ENCODE measurements at places on chromosomes 7 and 10.
A peak's percentile ranks its signal among the peaks of the same experiment; 100 is the strongest.

DNA sequence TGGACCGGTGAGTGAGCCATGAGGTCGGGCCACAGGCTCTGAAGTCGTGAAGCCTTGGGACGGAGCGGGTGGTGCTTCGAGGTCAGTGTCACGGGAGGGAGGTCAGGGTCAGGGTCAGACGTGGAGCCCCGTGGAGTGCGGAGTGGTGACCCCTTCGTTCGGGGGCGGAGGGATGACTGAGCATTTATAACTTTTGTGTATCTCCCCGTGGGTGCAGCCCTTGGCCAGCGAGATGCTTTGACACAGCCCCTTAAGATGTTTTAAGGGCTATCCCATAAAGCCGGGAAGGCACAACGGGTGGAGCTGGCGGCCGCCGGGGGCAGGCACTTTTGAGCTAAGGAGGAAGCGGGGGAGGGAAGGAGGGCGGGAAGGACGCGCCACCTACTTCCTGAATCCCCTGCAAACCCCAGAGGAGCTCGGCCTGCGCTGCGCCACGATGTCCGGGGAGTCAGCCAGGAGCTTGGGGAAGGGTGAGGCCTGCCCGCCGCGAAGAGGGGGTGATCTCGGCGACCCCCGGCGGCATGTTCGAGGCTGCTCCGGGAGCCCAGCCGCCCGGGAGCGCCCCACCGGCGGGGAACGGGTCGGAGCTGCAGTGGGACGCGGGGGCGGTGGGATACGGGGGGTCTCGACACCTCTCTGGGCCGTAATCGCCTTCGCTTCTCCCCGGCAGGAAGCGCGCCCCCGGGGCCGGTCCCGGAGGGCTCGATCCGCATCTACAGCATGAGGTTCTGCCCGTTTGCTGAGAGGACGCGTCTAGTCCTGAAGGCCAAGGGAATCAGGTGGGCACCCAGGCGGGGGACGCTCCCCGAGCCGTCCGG lies at the start of gene GSTO1:
Gene GSTO1 (plus strand): TSS at position 400 of the 818 bp plus-strand sequence. CDS start 37 bp downstream, at position 437.
- DNase-seq = no peak

GRCh38 chr7:1900847-1901246 lies 230.8 kb downstream of the ELFN1 start:
- no peak for DNase-seq

GRCh38 chr7:103843689-103844480 lies 145.6 kb downstream of the RELN start:
- no peak for DNase-seq

- peak; percentile 10 for DNase-seq
Measured at GRCh38 chr7:133789974-133790373, 337.2 kb upstream of the LRGUK start.

GRCh38 chr10:89327803-89328441 lies at the start of gene IFIT3:
IFIT3 (plus strand) TSS chr10:89327997; CDS start chr10:89328074, 77 bp downstream.
- DNase-seq = no peak

- no peak for DNase-seq
Measured at GRCh38 chr10:115654961-115655360, 561.8 kb downstream of the ATRNL1 start.

DNA sequence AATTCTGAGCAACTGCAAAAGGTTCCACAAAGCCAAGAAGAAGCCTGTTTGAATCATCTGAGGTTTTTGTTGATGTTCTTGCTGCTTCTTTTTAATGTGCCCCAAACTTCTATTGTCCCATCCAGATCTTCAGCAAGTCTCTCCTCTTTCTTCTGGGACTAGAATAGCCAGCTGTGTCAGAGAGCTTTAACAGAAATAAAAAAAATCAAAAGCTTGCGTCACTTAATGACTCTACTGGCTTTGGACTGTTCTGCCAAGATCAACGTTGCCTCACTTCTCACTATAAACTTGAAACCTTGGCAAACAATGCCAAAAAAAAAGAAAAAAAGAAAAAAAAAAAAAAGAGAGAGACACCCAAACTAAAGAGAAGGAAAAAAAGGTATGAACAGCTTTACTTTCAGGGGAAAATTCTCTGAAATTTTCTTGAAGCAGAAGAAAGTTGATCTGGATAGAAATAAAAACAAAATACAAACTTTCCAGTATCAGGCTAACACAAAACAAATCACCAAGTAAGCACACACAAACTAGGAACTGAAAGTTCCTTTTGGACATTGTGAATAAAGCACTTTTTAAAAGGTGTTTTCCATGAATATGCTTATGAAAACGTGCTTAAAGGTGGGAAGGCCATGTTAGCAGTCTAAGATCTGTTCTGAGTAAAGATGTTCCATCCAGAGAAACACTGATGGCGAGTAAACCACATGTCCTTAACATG lies 14.8 kb downstream of the USP54 start:
- DNase-seq = peak; percentile 96

DNA sequence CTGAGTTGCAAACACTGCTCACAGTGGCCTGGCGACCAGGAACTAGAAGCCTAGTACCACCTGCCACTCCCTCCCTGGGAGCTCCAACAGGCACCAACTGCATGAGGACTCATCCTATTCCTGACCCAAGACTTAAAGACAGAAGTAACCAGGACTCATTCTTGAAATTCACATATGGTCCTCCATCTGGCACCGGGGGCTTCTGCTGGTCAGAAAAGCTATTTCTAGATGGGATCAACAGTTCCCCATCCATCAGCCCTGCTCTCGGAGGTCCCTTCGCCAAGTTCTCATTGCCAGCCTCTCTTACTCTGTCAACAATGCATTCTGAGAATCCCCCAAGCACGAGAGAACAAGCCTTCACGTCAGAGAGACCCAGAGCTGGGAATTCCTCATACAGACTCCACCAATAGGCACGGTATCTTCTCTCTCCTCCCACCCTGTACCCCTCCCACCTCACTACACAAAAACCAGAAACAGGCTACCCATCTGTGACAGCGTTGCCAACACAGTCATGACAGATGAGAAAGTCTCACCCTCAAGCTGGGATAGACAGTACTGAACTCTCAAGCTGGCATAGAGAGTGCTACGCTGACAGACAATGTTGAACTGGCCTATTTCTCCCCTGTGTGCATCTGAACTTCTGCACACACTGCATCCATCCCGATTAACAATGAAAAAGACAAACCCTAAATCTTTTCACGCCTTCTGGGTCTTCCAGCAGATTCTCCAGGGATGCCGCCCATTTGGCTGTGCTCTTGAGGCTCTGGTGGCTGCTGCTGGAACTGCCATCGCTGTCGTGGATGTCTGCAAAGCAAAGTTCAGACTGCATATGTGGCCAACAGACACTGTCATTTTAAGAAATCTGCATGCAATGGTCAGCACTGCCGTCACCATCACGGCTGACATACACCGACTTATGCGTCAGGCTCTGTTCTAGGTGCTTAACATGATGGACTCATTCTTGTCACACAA lies 15.6 kb downstream of the RGS10 start:
- DNase-seq = no peak

DNA sequence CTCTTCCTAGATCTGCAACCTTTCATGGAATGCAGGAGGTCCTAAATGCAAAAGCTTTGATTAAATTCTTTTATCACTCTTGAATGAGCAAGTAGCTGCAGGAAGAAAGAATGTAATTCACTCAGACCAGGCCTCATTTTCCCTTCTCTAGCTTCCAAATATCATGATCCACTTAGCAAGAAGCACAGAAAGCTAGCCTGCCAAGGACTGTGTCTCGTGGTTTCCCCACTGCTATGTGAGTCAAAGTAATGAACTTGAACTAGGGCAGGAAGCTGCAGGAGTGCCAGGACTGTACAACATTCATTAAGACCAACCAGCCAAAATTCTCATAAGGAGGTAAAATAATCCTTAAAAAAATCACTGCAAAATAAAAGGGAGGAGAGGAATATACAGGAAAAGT lies 379.2 kb downstream of the CALN1 start:
- no peak for DNase-seq

DNA sequence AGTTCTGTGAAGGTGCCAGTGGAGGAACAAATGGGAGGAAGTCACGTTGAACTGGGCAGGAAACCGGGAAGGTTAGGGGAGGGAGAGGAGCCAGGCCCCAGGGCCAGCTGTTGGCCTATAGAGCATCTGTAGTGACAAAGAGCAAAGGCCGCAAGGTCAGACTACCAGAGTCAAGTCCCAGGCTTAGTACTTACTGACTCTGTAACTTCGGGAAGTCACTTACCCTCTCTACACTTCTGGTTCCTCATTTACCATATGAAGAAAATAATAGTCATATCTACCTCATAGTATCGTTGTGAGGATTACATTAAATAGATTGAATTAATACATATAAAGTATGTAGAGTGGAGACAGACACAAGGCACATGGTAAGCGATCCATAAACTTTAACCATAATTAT lies 101.8 kb upstream of the FZD1 start:
- no peak for DNase-seq

DNA sequence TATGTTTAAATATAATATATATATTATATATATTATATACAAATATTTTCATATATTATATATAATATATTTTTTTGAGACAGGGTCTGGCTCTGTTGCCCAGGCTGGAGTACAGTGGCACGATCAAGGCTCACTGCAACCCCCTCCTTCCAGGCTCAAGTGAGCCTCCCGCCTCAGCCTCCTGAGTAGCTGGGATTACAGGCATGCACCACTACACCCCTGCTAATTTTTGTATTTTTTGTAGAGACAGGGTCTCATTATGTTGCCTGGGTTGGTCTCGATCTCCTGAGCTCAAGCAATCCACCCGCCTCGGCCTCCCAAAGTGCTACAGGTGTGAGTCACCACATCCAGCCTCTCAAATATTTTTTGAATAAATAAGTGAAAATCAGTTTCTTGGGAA lies 215.5 kb downstream of the GATA3 start:
- no peak for DNase-seq

DNA sequence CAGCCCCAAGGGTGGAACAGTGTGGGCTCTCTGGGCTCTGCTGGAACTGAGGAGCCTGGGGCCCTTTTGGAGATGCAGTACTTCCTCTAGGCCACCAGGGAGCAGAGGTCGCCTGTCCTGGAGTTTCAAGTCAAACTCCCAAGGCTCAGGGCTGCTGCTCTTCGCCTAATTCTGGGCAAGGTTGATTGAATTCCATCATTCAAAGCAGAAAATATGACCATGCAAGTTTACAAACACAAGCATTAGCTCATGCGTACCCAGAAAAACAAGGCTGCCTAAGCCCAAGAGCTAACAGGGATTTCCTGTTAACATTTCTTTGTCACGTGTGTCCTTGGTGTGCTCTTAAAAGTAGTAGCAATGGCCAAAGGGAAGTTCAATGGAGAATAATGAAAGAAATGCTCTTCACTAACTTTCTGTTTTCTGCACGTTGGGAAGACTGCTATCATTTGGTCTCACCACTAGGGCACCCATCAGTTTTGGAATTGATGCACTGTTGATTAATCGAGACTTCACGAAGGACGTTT lies 20.1 kb downstream of the LDB3 start:
- DNase-seq = no peak

DNA sequence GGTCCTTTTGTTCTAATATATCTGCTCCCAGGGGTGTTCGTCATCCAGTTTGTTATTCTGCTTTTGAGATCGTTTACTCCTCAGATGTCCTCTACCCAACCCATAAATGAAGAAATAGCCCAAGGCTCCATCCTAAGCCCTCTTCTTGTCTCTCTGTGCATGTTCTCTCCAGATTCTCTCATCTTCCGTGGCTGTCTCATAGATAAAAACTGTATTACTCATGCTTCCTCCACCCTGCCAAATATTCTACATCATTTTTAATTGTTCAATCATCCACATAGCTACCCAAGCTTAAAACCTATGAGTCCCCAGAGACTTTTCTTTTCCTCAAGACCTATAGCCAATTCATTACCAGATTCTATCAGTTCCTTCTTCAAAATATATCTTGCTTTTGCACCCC lies 44.9 kb downstream of the CAV1 start:
- no peak for DNase-seq

DNA sequence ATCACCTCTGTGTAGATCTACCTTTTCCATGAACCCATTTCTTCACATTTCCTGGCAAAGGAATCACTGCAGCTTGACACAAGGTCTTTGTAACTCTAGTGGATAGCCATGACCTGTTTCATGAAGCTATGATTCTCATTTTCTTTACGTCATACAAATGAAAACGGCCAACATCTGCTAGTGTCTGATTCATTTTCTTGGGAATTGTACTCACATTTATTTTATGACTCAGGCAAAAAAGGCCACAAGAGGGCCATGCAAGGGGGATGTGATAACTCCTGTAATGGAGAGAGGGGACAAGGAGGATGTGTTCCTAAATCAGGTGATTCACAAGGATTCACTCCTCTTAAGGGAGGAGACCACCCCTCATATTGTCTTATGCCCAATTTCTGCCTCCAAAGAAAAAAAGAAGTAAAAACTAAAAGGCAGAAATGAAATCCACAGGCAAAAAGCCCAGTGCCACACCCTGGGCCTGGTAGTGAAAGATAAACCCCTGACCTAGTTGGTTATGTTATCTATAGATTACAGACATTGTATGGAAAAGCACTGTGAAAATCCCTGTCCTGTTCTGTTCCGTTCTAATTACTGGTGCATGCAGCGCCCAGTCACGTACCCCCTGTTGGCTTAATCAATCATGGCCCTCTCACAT lies 249.9 kb downstream of the IPMK start:
- no peak for DNase-seq

- DNase-seq = no peak
Measured at GRCh38 chr10:128614016-128614605, 487.9 kb upstream of the MKI67 start.

- DNase-seq = no peak
Measured at GRCh38 chr7:20799566-20800366, 13.1 kb upstream of the SP8 start.

DNA sequence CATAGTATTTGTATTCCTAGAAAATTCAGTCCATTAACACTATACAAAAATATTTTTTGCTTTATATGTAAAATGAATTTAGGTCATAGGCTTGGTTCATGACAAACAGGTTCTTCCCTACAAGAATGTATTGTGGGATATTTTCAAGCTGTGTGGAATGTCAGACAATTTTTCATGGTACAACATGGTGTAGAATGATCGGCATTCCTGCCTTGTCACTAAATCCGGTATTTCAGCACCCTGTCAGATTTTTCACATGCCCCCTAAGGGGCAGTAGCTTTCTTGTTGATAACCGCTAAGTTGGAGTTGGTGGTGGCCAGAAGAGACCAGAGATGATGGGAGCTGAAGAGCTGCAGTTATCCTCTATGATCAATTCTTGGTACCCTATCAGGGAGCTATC lies 154.3 kb downstream of the SORCS3 start:
- no peak for DNase-seq

DNA sequence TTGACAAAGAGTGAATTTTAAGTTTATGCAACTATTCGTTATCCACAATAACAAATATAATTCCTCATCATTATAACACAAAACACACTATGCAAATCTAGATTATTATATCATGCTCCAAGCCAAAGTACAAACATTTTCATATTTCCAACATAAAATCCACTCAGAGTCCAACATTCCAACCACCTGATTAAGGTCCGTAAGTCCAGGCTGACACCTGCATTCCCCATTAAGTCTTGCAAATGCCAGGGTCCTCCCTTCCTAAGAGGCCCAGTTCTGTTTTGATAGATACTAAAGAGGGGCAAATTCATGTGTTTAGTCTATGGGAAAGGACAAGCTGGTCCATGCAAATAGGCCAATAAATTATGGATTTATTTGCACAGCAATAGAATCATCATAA lies 206.1 kb downstream of the POU6F2 start:
- DNase-seq = no peak

Data from LNCaP clone FGC (cell line).